Effector memory CD8-positive, alpha-beta T cell (primary cell): ENCODE measurements at places on chromosomes 16 and 17.

DNA sequence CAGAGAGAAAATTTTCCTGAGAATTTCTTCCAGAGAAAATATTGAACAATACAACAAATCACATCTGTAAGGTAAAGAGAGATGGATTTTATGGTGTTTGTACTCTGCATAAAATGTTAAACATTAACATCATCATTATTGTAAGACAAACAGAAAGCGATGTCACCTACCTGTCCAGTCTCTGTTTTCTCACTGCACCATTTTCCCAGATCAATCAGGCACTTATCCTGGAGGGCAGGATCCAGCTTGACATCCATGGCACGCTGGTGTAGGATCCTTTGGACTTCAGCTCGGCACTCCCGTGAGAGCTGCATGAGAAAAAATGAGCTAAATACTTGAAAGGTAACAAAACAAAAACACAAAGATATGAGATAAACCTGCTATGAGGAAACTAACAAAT lies 55.9 kb upstream of the CLEC18B start:
- no peak for DNase-seq

DNA sequence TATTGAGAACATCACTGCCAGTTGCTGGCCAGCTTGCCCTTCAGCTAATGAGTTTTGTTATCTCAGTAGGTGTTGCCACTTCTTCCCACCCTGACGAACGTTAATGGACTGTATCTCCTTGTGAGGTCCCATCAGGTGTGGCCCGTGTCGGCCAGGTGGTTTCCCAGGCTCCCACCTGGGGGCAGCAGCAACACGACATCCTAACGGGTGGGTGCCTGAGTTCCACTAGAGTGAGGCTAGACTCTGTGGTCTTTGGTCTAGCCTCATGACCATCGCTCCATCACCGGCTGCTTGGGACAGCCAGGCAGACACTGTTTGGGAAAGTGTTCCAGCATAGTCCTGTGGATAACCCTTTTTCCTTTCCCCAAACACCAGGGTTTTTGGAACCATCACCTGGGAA lies 45.6 kb upstream of the LCMT1 start:
- DNase-seq, result no peak

GRCh38 chr17:78611607-78612006 lies 34.4 kb upstream of the DNAH17 start:
- no peak for DNase-seq

DNA sequence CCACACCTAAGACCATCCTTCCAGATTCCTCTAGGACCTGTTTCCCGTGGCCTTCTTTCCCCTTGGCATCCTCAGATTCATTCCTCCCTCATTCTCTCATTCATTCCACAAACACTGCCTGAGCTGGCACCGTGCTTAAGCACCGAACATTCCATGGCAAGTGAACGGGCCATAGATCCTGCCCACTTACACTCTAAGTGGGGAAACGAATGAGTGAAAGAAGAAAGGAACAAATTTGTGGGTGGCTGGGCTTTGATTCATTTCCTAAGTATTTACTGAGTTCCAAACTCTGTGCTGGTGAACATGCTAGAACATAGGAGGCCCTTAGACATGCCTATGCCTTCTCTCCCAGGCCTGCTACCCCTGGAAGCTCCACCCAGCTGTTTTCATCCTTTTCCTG lies 30.0 kb downstream of the SRCIN1 start:
- no peak for DNase-seq

DNA sequence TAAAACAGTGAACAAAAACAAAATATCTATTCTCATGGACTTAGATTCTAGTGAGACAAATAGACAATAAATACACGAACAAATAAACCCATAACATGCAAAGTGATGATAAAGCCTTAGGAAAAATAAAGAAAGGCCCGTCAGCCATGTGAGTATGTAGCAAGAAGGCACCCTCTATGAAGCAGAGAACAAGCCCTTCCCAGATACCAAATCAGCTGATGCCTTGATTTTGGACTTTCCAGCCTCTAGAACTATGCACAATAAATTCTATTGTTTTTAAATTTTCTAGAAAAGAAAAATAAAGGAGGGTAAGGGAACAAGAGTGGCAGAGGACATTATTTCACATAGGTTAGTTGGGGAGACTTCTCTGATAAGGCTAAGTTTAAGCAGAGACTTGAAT lies 40.7 kb upstream of the SMURF2 start:
- DNase-seq, result no peak

- no peak for DNase-seq
Measured at GRCh38 chr16:622920-623280, 7.9 kb upstream of the WFIKKN1 start.

DNA sequence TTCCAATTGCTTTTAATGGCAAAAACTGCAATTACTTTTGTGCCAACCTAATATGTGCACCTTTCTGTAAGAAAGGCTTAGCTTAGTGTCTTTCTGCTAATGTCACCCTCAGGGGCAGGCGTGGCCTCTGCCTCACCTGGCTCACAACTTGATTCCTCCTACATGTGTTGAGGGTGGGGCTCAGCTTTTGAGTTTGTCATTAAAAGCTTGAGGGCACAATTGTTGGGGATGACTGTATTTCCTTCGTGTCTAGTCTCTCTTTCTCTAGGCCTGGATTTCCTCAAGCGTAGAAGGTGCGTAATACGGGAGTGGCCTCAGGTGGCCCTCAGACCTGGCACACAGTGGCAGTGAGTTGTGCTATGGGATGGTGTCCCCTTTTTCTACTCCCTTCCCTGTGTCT lies 94.4 kb downstream of the CLEC16A start:
- no peak for DNase-seq

DNA sequence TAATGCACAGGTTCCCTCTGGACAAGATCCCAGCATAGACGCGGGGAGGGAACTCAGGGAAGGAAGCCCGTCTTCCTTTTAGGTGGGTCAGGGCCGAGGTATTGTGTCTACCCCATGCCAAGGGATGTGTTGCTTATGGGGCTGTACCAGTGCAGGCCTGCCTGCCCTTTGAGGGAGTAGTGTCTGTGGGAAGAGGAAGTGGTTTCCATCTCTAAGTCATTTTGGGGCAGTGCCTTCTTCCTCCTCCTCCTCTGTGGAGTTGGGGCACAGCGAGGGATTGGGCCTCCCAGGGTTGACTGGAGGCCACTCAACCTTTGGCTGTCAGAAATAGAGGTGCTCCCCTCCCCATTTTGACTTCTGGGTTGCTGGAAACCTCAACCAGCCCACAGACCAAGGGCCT lies 26.5 kb downstream of the GJD3 start:
- no peak for DNase-seq

GRCh38 chr16:11367483-11367906 lies 22.2 kb downstream of the RMI2 start:
- no peak for DNase-seq

- DNase-seq, result no peak
Measured at GRCh38 chr16:27219161-27219560, 15.8 kb downstream of the KDM8 start.

DNA sequence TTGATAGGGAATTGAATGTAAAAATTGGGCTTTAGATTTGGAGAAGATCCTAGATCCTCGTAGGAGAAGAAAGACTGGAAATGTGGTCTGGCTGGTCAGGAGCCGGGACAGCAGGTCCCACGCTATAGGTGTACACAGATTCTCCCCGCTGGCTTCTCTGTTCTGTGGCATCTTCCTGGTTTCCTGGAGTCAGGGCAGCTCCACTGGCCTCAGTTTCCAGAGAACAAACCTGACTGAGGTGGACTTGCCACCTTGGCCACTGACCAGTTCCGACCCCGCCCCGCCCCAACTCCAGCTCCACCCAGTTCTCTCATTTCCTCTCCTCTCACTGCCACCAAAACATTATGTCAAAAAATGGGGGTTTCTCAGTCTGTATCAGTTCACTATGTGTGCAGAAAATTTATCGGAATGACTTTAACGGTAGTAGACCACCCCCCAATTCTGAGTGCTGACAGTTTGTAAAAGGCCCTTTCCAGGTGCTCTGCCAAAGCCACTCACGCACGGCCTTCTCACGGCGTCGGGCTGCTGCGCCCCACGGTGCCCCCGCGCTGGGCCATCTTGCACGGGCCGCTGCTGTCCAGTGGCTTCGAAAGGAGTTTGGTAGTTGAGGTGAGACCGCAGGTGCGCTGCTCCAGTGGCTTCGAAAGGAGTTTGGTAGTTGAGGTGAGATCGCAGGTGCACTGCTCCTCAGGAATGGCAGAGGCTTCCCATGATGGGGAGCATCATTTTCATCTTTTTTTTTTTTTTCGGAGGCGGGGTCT lies 161.4 kb upstream of the CHMP6 start:
- DNase-seq, result no peak
